H1 (cell line): ENCODE measurements at places on chromosomes 12 and 14.
A peak's percentile ranks its signal among the peaks of the same experiment; 100 is the strongest.

GRCh38 chr12:2346416-2346815 lies 293.6 kb downstream of the CACNA1C start:
- DNase-seq, result no peak
- H3K27me3 ChIP-seq, result no peaks in the 10 kb centered on the region
- peaks cover 3% of the 10 kb centered on the region for H3K4me1 ChIP-seq
- no peaks in the 10 kb centered on the region for H3K36me3 ChIP-seq
- H3K4me3 ChIP-seq, result no peak overlapping the region

DNA sequence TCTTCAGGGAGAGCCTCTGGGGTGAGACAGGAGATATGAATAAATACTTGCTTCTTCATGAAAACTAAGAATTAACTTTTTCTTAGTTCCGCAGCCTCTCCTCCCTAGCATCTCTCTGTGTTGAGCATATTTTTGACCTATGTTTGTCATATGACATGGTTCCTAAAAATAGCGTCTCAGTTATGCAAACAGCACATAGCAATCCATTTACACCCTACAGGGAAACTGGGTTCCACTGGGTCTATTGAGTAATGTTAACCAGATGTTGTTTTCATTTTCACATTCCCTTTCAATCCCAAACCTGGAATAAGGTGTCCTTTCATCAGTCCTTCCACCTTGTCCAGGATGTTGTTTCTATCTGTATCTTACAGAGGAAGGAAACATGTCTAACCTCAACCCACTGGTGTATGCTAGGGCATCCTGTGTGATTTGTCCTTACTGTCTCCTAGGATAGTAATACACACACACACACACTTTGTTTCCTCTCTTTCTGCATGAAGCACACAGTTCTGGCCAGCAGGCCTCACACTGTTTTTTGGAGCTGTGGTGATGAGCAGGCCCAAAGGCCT lies 1543.5 kb downstream of the AACS start:
- no peaks in the 10 kb centered on the region for H3K4me1 ChIP-seq
- no peaks in the 10 kb centered on the region for H3K36me3 ChIP-seq
- no peak overlapping the region for H3K27ac ChIP-seq
- H3K27me3 ChIP-seq, result no peaks in the 10 kb centered on the region
- no peak overlapping the region for H3K4me3 ChIP-seq
- no peak for DNase-seq

GRCh38 chr14:101122237-101123141 lies 219.0 kb upstream of the RTL1 start:
- H3K36me3 ChIP-seq, result no peaks in the 10 kb centered on the region
- peak; percentile 28 for DNase-seq
- H3K4me1 ChIP-seq, result no peaks in the 10 kb centered on the region; the same call in 1 of the 2 replicates
- no peak overlapping the region for H3K4me3 ChIP-seq
- H3K27me3 ChIP-seq, result no peaks in the 10 kb centered on the region

GRCh38 chr14:24095271-24096068 lies 1.4 kb downstream of the PCK2 start:
- peak; percentile 71 for DNase-seq
- peaks cover 9% of the 10 kb centered on the region for H3K4me1 ChIP-seq
- H3K36me3 ChIP-seq, result peaks cover 34% of the 10 kb centered on the region

DNA sequence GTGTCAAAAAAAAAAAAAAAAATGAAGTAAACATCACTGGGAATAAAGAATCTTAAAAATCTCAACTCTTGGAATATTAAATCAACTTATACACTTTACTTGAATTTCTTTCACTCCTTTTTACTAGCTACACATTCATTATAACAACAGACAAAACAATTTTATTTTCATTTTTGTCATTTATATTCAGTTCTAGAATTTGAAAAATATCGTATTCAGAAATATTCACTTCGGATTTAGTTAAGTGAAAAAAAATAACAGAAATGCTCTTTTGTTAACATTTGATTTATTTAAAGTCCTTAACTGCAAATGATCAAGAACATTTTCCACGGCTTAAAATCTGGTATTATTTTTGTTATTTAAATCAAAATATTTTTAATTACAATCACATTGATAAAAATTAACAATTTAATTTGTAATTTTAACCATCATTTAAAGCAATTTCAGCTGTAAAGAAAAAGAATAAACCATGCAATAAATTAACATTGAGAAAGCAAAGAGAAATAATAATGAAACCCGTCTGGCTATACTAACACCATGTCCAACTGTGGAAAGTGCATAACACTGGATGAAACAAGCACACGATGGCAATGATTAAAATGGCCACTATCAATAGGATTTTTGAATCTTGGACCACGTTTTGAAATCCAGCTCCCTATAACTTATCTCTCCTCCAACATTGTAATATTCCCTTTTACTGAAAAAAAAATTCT lies 5.2 kb downstream of the FOXA1 start:
- no peak overlapping the region for H3K4me3 ChIP-seq
- no peak overlapping the region for H3K27ac ChIP-seq
- no peaks in the 10 kb centered on the region for H3K36me3 ChIP-seq
- peaks cover 100% of the 10 kb centered on the region for H3K27me3 ChIP-seq
- DNase-seq, result no peak

DNA sequence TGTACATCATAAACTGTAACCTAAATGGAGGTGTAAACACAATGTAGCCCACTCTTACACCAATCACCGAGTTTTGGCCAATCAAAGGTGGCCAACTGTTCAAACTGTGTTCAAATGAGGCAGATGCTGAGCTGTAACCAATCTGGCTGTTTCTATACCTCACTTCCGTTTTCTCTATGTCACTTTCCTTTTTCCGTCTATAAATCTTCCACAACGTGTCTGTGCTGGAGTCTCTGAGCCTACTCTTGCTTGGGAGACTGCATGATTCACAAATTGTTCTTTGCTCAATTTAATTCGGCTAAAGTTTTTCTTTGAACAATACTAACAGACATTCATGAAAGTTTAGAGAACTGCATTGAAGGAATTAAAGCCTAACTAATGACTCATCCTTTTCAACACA lies 547.1 kb upstream of the USP15 start:
- no peaks in the 10 kb centered on the region for H3K4me1 ChIP-seq
- no peaks in the 10 kb centered on the region for H3K27me3 ChIP-seq
- H3K27ac ChIP-seq, result no peak overlapping the region
- H3K4me3 ChIP-seq, result no peak overlapping the region
- no peak for DNase-seq
- H3K36me3 ChIP-seq, result no peaks in the 10 kb centered on the region; the same call in 1 of the 2 replicates

- no peaks in the 10 kb centered on the region for H3K27me3 ChIP-seq
- no peak overlapping the region for H3K4me3 ChIP-seq
- no peaks in the 10 kb centered on the region for H3K36me3 ChIP-seq
- DNase-seq, result no peak
- no peaks in the 10 kb centered on the region for H3K4me1 ChIP-seq
- no peak overlapping the region for H3K27ac ChIP-seq
Measured at GRCh38 chr12:23303821-23304220, 645.6 kb downstream of the SOX5 start.

DNA sequence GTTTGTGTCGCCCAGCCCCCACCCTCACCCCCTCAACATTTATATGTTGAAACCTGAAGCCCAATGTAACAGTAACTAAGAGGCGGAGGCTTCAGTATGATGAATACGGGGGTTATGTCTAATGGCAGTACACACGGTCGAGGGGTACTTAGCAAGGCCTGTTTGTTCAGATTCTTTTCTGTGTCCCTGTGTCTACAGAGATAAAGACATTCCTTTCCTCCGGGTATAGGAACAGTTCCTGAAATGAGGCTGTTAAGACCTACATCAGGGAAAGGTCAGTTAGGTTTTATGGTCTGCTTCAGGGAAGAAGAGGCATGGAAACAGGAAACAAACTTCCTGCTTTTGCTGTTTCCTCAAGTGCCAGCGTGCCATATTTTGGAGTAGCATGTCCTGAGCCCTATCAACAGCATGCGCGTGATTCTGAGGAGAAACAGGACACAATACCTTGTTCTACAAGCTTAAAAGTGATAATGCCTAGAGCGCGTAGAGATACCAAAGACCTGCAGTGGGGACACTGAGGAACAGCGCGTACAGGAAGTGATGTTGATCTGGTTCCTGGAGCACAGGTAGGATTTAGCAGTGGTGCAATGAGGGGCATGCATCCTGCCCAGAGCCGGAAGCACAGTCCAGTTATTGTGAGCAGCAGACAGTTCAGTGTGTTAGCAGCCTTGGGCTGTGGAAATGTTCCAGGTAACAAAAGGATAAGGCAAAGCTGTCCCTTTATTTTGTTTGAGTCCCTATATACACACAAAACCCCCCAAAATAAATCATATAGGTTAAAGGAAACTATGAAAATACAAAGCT lies 47.2 kb downstream of the FGD4 start:
- no peaks in the 10 kb centered on the region for H3K27me3 ChIP-seq
- no peak overlapping the region for H3K4me3 ChIP-seq
- no peak for DNase-seq
- peaks cover 15% of the 10 kb centered on the region for H3K4me1 ChIP-seq
- no peaks in the 10 kb centered on the region for H3K36me3 ChIP-seq
- peak overlapping the region; percentile 28; the same call in 1 of the 2 replicates for H3K27ac ChIP-seq

- H3K4me1 ChIP-seq, result peaks cover 9% of the 10 kb centered on the region
- H3K4me3 ChIP-seq, result peak overlapping the region; percentile 67
- H3K27ac ChIP-seq, result no peak overlapping the region
Measured at GRCh38 chr12:94149781-94150239, 1.4 kb downstream of the PLXNC1 start.

- peak overlapping the region; percentile 89 for H3K4me3 ChIP-seq
- H3K27me3 ChIP-seq, result no peaks in the 10 kb centered on the region
- H3K4me1 ChIP-seq, result peaks cover 20% of the 10 kb centered on the region
- no peak for DNase-seq
Measured at GRCh38 chr12:122979001-122979907, 1.2 kb upstream of the ARL6IP4 start.

- no peak overlapping the region for H3K4me3 ChIP-seq
- DNase-seq, result no peak
- no peak overlapping the region for H3K27ac ChIP-seq
- H3K36me3 ChIP-seq, result no peaks in the 10 kb centered on the region
Measured at GRCh38 chr14:55423969-55424368, 12.3 kb upstream of the ATG14 start.
